ENCODE measurements at places on chromosomes 4 and X.

DNA sequence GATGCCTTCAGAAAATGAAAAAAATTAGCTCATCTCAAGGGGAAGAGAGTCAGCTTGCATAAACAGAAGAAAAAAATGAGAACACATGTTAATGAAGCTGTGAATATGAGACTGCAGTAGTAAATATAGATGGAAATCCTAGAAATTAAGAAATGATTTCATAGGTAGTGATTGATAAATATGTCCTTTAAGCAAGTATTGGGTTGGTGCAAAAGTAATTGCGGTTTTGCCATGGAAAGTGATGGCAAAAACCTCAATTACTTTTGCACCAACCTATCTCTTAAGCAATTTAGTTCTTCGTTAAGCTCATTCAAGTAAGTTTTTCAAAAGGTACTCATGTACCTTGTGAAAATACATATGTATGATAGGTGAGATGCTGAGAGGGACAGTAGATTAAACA is 400.9 kb downstream of the SH2D1A start:
- no peak for DNase-seq

DNA sequence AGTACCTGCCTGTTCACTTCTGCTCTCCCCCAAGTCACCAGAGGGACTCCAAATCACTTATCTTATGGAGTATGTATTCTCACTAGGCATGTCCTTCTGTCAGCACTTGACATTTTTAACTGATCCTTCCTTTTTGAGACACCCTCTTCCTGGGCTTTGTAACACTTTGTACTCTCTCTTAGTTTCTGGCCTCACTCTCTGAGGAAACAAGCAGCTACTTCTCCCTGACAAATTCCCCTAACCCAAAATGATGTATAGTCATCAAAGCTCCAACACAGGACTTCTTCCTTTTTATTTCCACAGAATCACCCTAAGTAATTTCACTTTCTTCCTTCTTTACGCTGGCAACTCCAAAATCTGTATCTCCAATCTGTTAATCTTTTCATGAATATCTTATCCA is 101.8 kb downstream of the ARAP2 start:
- no peak for DNase-seq

GRCh38 chr4:99961711-99962110 is 11.6 kb upstream of the H2AZ1 start:
- DNase-seq: no peak

DNA sequence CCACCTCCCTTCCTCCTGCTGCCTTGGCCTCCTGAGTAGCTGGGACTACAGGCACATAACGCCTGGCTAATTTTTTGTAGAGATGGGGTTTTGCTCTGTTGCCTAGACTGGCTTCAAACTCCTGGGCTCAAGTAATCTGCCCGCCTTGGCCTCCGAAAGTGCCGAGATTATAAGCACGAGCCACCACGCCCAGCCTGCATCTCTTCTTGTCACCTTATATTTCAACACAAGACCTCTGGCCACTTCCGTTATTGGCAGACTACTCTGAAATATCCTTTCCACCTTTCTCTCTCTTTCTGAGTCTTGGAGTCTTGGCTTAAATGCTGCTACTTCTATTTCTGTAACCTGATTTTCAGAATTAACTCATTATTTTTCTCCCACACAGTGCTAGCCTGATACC is 5.6 kb downstream of the KIAA0232 start:
- no peak for DNase-seq

DNA sequence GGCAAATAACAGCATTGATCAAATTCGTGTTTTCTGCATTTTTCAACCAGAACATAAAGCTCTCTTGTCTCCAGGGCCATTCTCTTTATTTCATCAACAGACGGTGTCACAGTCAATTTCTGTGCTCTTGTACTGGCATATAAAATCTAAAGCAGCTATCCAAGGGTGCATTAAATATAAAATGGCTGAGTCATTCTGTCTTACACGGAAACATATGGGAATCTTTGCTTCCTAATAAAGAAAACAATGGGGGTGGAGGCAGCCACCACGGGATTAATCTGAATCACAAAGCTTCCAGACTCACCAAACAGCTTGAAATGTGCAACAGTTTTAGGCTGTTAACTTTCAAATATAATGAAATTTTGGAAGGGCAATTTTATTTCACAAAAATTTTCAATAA is 132.6 kb downstream of the IL15 start:
- DNase-seq: no peak

GRCh38 chr4:153781717-153782416 is 7.0 kb downstream of the SFRP2 start:
- DNase-seq: peak; percentile 80

DNA sequence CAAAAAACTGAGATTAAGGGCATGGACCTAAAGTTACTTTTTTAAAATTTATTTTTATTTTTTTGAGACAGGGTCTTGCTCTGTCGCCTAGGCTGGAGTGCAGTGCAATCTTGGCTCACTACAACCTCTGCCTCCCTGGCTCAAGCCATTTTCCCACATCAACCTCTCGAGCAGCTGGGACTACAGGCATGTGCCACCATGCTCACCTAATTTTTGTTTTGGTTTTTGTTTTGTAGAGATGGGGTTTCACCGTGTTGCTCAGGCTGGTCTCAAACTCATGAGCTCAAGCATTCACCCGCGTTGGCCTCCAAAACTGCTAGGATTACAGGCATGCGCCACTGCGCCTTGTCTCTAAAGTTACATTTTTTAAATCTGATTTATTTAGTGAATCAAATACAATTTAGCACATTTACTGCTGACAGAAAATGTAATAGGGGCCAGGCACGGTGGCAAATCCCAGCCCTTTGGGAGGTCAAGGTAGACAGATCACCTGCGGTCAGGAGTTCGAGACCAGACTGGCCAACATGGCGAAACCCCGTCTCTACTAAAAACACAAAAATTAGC is 38.3 kb downstream of the GUCY1A1 start:
- no peak for DNase-seq

DNA sequence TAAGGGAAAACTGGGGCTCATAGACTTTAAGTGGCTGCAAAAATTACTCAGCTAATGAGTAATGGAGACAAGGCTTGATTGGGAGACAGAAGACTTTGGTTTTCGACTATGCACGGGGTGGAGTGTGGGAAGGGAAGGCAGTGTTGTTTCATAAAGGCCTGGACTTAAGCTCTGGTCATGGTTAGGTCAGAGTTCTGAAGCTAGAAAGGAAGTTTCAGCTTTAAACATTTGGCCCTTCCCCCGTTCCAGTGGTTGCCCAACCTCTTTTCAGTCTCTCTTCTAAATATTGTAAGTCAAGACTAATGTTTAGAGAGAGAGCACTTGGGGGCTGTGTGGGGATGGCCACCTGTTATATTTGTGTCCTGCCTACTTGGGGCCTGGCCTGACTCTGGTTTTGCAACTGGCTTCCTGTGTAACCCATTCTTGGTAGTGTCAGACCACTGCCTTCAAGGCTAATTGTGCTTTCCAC is 21.0 kb downstream of the MSN start:
- DNase-seq: peak; percentile 26

- DNase-seq: no peak
Measured at GRCh38 chrX:150146271-150146896, 208.1 kb upstream of the EOLA2 start.

DNA sequence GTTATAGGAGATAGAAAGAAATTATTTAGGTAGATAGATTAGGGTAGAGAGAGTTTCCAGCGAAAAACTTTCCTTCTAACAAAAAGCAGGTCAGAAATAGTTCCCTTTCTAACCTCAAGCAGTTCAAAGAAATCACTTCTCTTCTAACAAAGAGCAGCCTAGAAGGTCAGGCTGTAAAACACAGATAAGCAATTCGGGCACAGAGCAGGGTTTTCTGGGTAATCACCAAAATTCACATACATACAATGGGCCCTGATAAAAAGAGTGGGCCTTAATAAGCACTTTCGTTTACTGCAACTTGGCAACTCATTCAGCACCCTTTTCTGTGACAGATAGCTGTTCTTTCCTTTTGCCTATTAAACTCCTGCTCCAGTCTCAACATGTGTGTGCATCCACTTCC is 13.4 kb upstream of the NAF1 start:
- DNase-seq: no peak

GRCh38 chr4:101967697-101968346 is 177.3 kb downstream of the BANK1 start:
- DNase-seq: no peak

DNA sequence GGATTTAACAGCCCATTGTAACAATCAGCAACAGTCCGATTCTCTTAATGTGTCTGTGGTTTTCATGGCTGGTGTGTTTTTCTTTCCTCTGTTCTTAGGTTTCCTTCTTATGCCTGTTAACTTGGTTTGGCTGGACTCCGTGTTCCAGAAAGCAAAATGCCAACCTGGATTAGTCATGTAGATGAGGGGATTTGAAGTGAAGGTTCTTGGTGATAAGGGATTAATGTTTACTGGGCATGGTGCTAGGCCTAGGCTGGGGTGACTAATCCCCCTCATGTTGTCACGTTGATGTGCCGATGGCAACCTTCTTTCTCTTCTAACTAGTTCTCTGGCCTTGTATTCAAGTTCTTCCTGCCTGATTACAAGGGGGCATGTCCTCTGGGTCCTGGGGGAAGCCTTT is 85.9 kb downstream of the REPS2 start:
- no peak for DNase-seq

DNA sequence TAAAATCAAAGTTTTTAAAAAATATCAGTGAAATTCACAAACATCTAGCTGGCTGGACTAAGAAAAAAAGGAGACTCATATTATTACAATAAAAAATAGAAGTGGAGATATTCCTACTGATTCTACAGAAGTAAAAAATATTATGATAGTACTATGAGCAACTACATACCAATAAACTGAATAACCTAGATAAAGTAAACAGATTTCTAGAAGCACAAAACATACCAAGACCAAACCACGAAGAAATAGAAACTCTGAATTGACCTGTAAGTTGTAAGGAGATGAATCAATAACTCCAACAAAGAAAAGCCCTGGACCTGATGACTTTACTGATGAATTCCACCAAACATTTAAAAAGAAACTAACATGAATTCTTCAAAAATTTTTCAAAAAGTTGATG is 867.3 kb downstream of the PCDH18 start:
- no peak for DNase-seq

All from kidney (tissue), 22 donors.